Tibial artery (tissue), 4 donors: ENCODE measurements at places on chromosomes 12 and 14.

DNA sequence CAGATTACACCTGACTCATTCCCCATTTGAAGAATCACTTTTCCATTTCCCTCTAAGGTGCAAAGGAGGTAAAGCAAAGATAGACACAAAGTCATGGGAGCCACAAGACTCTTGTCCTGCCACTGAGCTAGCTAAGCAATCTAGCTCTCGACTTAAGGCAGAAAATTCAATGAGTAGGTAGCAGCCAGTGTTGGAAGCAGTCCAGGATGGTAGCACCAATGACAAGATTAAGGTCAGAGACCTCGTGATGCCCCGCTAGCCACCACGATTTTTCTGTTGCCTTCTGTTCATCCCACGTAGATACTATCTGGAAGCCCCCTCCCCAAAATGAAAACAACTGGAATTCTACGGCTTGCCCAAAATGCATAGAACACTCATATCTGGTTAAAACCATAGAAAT is 1.4 kb downstream of the VAMP1 start:
- H3K4me1 ChIP-seq: peaks cover 26% of the 10 kb centered on the region
- DNase-seq: no peak
- no peaks in the 10 kb centered on the region for H3K27me3 ChIP-seq

- H3K27me3 ChIP-seq: no peaks in the 10 kb centered on the region
- no peak for DNase-seq
- no peaks in the 10 kb centered on the region for H3K4me1 ChIP-seq
- H3K27ac ChIP-seq: no peak overlapping the region
- no peak overlapping the region for H3K4me3 ChIP-seq
These were observed 693.2 kb upstream of the MIS18BP1 start for GRCh38 chr14:45946251-45946650.

DNA sequence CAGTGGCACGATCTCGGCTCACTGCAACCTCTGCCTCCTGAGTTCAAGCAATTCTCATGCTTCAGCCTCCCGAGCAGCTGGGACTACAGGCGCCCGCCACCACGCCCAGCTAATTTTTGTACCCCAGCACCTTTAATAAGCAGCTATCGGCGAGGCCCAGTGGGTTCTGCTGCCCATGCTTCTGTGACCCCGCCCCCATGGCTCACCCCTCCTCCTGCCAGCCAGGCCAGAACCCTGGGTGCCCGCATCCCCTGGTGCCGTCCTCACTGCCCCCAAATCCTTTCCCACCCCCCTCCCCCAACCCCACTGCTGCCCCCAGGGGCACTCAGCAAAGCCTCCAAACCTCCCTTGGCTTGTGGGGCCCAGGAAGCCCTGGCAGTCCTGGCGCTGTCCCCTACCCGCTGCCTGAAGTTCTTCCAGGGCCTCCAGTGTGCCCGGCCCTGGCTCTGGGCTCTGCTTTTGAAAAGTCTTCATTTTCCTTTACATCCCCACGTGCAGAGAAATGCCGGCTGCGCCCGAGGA is 14.5 kb downstream of the BAG5 start:
- H3K4me1 ChIP-seq: peaks cover 61% of the 10 kb centered on the region
- no peaks in the 10 kb centered on the region for H3K27me3 ChIP-seq
- no peaks in the 10 kb centered on the region for H3K36me3 ChIP-seq
- no peak overlapping the region for H3K27ac ChIP-seq

GRCh38 chr12:50845021-50845647 is 2.4 kb downstream of the TMPRSS12 start:
- no peak overlapping the region for H3K4me3 ChIP-seq
- no peak overlapping the region for H3K27ac ChIP-seq
- H3K4me1 ChIP-seq: peaks cover 7% of the 10 kb centered on the region
- no peaks in the 10 kb centered on the region for H3K36me3 ChIP-seq

DNA sequence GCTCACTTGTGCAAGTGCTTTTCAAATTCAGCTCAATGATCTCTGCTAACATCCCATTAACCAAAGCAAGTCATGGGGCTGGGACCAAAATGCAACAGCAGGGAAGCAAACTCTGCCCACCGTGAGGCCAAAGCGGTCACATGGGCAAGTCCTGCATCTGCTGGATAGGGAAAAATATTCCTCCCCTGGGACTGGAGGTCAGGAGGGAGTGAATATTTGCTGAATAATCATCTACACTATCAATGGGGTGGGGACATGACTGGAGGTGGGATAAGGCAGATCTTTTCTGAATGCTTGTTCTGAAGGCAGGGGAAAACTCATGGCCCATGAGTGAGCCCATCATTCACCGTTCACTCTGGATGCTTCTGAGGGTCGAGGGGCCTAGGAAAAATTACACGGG is 45.1 kb upstream of the VRK1 start:
- H3K4me3 ChIP-seq: no peak overlapping the region
- peaks cover 34% of the 10 kb centered on the region for H3K27me3 ChIP-seq
- H3K36me3 ChIP-seq: no peaks in the 10 kb centered on the region
- DNase-seq: no peak
- no peak overlapping the region for H3K27ac ChIP-seq
- no peaks in the 10 kb centered on the region for H3K4me1 ChIP-seq

GRCh38 chr12:11954181-11954580 is 116.6 kb upstream of the BCL2L14 start:
- no peak overlapping the region for H3K27ac ChIP-seq
- H3K27me3 ChIP-seq: no peaks in the 10 kb centered on the region

DNA sequence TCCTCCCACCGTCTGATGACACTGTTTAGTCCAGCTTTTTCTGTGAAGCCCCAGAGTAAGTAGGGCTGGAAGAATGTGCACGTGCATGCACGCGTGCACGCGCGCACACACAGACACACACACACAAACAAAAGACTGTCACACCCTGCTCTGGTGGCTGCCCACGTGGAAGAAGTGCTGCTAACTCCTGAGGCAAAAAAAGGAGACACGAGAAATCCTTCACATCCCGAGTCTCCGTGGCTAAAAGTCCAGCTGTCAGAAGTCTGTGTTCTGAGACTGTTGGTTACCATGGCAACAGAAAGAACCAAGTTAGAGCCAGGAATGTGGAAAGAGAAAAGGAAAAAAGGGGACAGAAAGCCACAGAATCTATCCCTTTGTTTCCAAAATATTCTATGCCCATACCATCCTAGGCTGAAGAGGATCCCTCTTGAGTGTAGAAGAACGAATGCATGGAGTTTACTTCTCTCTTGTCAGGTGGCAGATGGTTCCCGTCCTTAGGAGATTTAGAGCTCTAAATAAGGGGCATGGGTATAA is 1.6 kb upstream of the C12orf71 start:
- no peak for DNase-seq
- H3K4me1 ChIP-seq: no peaks in the 10 kb centered on the region
- no peaks in the 10 kb centered on the region for H3K27me3 ChIP-seq
- H3K4me3 ChIP-seq: no peak overlapping the region
- no peaks in the 10 kb centered on the region for H3K36me3 ChIP-seq

- H3K4me3 ChIP-seq: no peak overlapping the region
- H3K36me3 ChIP-seq: peaks cover 15% of the 10 kb centered on the region
- no peaks in the 10 kb centered on the region for H3K4me1 ChIP-seq
- DNase-seq: peak; percentile 56
- H3K27ac ChIP-seq: no peak overlapping the region
- H3K27me3 ChIP-seq: no peaks in the 10 kb centered on the region
These were observed 180.3 kb downstream of the CALM1 start for GRCh38 chr14:90576981-90577660.

GRCh38 chr12:65152596-65152995 is 16.8 kb upstream of the LEMD3 start:
- H3K27me3 ChIP-seq: peaks cover 5% of the 10 kb centered on the region
- no peaks in the 10 kb centered on the region for H3K4me1 ChIP-seq
- no peak overlapping the region for H3K4me3 ChIP-seq

GRCh38 chr14:80988735-80989429 is 33.5 kb downstream of the TSHR start:
- no peak overlapping the region for H3K27ac ChIP-seq
- DNase-seq: no peak

GRCh38 chr12:131635491-131636122 is 75.3 kb upstream of the SFSWAP start:
- no peak overlapping the region for H3K4me3 ChIP-seq
- H3K4me1 ChIP-seq: no peaks in the 10 kb centered on the region
- H3K27me3 ChIP-seq: peaks cover 39% of the 10 kb centered on the region
- no peak for DNase-seq
- H3K36me3 ChIP-seq: no peaks in the 10 kb centered on the region

DNA sequence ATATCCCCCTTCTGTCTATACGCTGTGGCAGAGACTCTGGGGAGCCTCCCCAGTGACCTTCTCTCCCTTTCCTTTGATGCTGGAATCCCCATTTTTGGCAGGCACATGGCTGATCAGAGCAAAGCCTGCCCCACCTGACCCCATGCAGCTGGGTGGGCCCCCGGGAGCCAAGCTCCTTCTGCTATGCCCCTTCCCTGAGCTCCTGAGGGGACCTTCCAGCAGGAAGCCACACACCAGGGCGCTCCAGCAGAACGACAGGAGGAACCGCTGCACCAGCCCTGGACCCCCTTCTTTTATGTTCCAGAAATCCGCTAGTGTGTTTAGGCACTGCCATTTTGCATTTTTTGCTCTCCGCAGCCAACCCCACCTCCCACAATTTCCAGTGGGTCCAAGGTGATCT is 44.6 kb downstream of the TRAFD1 start:
- no peaks in the 10 kb centered on the region for H3K4me1 ChIP-seq
- DNase-seq: no peak
- H3K4me3 ChIP-seq: no peak overlapping the region
- peaks cover 31% of the 10 kb centered on the region for H3K36me3 ChIP-seq

GRCh38 chr12:75792687-75793086 is 238.9 kb downstream of the PHLDA1 start:
- no peak overlapping the region for H3K4me3 ChIP-seq
- no peak for DNase-seq

- H3K27ac ChIP-seq: no peak overlapping the region
- no peaks in the 10 kb centered on the region for H3K36me3 ChIP-seq
- no peaks in the 10 kb centered on the region for H3K27me3 ChIP-seq
- no peaks in the 10 kb centered on the region for H3K4me1 ChIP-seq
These were observed 436.4 kb downstream of the ADAMTS20 start for GRCh38 chr12:43115441-43116160.

GRCh38 chr14:52977798-52978197 is 26.9 kb upstream of the FERMT2 start:
- no peaks in the 10 kb centered on the region for H3K36me3 ChIP-seq

GRCh38 chr12:32917094-32917611 is 20.6 kb upstream of the PKP2 start:
- peak; percentile 24 for DNase-seq
- H3K27me3 ChIP-seq: no peaks in the 10 kb centered on the region
- H3K27ac ChIP-seq: no peak overlapping the region
- no peaks in the 10 kb centered on the region for H3K4me1 ChIP-seq
- no peak overlapping the region for H3K4me3 ChIP-seq

DNA sequence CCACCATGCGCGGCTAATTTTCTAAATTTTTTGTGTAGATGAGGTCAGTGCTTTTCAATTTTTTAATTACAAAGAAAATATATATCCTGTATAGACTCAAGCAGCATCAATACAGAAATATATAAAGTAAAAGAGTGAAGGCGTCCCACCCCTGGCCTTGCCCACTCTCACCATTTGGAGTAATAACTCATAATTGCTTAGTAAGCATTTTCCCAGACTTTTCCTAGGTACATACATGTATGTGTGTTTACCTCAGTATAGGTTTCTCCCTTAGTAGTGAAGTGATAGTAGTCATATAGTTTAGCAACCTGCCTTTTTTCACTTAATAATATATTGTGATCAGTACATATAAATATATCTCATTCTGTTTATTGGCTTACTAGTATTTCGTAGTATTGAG is 200.1 kb downstream of the NUBPL start:
- DNase-seq: no peak
- no peaks in the 10 kb centered on the region for H3K36me3 ChIP-seq
- no peaks in the 10 kb centered on the region for H3K27me3 ChIP-seq
- no peak overlapping the region for H3K4me3 ChIP-seq
- no peak overlapping the region for H3K27ac ChIP-seq
- H3K4me1 ChIP-seq: no peaks in the 10 kb centered on the region

- peaks cover 22% of the 10 kb centered on the region for H3K4me1 ChIP-seq
- H3K36me3 ChIP-seq: no peaks in the 10 kb centered on the region
- H3K27ac ChIP-seq: peak overlapping the region; percentile 3
- DNase-seq: peak; percentile 63
- H3K27me3 ChIP-seq: peaks cover 10% of the 10 kb centered on the region
These were observed 716 bp upstream of the PTGDR start for GRCh38 chr14:52266782-52267181.
